ENCODE measurements at places on chromosomes 1 and 21.

- no peak for DNase-seq
Observed at GRCh38 chr1:78043436-78043835, 2.3 kb upstream of the GIPC2 start.

- no peak for DNase-seq
Observed at GRCh38 chr1:110250749-110251148, 40.6 kb downstream of the KCNC4 start.

- DNase-seq: no peak
Observed at GRCh38 chr1:235504122-235504493, at the start of gene B3GALNT2. Gene B3GALNT2 (minus strand): TSS chr1:235504452. CDS start chr1:235504252, 200 bp downstream.

DNA sequence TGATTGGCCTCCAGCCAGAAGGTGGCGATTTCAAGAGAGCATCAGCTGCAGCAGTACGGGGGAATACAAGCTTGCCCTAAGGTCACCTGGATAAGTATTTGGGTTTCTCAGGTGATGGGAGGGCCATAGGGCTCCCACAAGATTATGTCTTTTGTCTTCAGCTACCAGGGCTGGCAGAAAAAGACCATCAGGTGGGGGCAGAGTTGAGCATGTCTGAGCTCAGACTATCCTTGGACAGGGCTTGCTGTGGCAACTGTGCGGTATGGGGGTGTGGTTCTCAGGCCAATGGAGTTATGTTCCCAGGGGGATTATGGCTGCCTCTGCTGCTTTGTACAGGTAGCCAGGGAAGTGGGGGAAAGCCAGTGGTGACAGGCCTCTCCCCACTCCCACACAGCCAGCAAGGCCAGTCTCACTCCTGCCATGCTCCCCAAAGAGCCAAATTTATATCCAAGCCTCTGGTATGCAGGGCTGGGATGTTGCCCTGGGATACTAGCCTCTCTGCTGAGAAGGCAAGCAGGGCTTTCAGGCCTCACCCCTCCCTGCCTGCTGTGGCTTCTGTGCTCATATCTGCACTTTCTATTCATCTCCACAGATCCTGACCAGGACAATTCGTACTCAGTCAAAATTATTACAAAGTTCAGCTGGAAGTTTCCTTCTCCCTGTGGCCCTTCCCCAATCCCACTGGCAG lies 26.6 kb upstream of the CD84 start:
- no peak for DNase-seq

GRCh38 chr1:192167011-192167410 lies 8.7 kb downstream of the RGS18 start:
- no peak for DNase-seq

GRCh38 chr1:20008391-20008841 lies 29.0 kb upstream of the PLA2G2A start:
- DNase-seq: no peak

GRCh38 chr1:173638043-173639021 lies 3.2 kb downstream of the TEX50 start:
- no peak for DNase-seq

- no peak for DNase-seq
Observed at GRCh38 chr1:119147661-119148090, 7.2 kb upstream of the WARS2 start.

DNA sequence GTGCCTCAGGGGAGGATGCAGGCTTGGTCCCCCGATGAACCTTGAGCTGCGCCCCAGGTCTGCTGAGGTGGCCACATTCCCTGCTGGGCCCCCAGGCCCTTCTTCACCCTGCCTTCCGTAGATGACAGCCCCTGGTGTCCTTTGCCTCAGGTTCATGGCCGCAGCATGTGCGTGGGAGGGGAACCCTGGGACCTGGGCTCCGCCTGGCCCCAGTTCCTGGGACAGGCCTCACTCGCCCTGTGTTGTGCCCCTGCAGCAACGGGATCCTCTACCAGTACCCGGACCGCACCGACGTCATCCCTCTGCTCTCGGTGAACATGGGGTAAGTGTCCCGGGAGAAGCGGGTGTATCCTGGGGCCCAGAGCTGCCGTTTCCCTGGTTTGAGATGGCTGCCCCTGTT lies 5.1 kb upstream of the SLC25A34 start:
- DNase-seq: no peak

DNA sequence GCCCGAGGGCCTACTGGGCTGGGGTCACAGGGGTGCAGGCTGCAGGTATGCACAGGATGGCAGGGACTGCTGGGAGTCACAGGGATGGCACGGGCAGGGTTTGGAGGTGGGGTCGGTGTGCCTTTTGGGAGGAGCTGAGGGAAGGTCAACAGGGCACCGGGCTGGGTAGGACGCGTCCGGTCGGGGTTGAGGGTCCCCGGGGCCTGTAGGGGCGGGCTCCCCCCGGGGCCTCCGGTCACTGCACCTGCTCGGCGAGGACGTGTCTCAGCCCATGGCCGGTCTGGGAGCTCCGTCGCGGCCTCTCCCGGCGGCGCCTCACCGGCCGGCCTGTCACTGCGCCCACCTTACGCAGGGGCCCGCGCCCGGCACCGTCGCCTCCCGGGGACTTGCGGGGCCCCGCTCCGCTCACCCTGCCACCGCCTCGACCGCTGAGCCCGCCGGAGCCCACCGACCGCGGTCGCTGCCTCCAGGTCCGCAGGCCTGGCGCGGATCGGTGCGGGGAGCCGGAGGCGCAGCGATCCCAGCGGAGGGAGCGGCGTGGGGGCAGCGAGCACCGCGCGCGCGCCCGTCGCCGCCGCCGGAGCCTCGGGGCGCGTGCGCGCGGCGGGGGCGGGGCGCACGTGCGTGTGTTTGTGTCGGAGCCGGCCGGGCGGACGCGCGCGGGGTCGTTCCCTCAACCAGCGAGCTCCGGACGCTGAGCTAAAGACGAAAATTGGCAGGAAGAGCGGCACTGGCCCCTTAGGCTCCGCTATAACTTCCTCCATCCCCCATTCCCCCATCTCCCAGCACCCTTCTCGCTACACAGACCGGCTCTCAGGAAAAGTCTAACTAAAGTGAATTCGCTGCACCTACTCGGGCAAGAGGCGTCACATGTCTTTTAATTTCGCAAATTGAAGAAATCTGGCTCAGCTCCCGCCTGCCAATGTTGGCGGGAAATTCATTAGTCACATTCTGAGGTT lies at the start of gene AMIGO1:
TSS of gene AMIGO1 (minus strand) at position 552 of the 959 bp plus-strand sequence. CDS start 815 bp downstream, outside the sequence.
- peak; percentile 86 for DNase-seq

GRCh38 chr1:162682013-162682419 lies 49.8 kb downstream of the DDR2 start:
- DNase-seq: no peak

DNA sequence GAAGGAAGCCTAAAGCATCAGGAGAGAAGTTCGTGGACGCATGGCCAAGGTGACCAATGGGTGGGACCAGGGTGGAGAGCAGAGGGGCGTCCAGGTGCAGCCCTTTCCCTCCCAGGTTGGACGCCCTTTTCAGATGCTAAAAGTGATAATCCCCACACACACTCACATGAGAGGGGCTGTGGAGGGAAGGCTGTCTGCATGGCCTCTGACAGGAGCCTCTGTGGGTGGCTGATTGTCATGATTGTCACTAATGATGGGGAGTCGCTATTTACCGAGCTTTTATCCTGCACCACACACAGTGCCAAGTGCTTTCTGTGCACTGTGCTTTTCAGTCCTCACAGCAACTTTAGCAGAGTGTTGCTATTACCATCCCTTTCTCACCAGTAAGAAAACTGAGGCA lies 27.1 kb upstream of the C1QA start:
- DNase-seq: no peak
